ENCODE measurements at places on chromosomes 2 and 18.

DNA sequence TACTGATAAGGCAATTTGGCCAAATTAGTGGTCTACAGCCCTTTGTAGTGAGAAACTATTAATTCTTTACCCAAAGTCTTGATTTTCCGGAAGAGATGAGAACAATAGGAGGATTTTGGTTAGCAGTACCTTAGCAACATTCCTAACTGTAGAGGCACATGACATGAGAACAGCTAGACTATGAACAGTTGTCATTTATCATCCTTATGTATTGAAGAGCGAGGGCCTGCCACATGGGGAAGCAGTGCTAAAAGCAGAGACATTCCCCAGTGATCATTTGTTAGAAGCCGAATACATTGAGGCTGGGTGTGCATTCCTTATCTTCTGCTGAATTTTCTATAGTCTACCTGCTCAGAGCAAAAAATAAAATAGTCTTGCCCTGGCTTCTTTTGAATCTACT lies 65.2 kb downstream of the RBBP8 start:
- no peak for DNase-seq

DNA sequence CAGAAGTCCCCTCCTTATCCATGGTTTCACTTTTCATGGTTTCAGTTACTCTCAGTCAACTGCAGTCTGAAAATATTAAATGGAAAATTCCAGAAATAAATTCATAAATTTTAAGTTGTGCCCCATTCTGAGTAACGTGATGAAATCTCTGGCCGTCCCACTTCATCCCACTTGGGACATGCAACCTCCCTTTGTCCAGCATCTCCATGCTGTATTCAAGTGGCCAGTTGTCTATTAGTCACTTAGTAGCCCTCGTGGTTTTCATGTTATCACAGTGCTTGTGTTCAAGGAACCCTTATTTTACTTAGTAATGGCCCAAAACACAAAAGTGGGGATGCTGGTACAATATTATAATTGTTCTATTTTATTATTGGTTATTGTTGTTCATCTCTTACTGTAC lies 18.0 kb upstream of the DAPL1 start:
- DNase-seq = no peak

DNA sequence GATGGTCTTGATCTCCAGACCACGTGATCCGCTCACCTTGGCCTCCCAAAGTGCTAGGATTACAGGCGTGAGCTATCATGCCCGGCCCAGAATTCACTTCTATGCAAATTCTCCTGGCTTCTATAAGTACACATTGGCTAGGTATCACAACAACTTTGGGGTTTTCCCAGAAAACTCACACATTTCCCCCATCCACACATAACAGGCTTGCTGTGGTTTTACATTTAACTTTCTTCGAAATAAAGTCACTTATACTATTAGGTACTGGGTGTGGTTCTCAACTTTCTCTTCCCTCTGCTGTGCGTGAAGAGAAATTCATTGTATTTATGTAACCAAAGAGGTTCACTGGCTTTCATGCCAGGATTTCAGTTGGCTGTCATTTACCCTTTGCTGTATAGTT lies 439.4 kb upstream of the CWC22 start:
- DNase-seq = no peak

- DNase-seq = no peak
Observed at GRCh38 chr2:8489751-8490150, 192.1 kb upstream of the ID2 start.

GRCh38 chr2:207264310-207264709 lies 98.6 kb upstream of the KLF7 start:
- DNase-seq = no peak

DNA sequence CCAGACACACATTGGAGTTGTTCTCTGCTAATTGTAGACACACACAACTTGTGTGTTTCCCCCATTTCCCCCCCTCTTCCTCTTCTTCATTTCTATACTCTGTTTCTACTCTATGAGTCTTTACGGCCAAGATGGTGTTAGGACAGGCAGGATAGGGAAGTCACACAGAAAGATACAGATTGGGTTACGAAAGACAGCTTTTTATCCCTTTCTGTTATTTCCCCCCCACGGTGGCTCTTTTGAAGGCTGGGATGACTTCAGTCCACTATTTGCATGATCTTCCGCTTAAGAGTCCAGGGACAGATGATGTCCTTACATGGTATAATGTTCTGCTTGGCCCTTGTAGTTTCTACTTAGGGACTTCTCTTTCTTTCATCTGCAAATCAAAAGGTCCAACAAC lies 1.6 kb upstream of the EMILIN2 start:
- no peak for DNase-seq

DNA sequence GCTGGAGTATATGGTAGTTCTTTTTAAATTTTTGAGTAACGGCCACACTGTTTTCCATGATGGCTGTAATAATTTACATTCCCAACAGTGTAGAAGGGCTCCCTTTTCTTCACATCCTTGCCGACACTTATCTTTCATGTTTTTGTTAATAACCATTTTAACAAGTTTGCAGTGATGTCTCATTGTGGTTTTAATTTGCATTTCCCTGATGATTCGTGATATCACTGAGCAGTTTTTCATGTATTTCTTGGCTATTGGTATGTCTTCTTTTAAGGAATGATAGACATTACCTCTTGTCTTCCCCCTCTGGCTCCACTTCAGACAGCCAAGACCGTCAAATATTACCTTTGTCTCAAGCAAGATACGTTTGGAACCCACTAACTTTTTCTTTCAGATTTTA lies 371.1 kb upstream of the NRP2 start:
- DNase-seq = no peak

DNA sequence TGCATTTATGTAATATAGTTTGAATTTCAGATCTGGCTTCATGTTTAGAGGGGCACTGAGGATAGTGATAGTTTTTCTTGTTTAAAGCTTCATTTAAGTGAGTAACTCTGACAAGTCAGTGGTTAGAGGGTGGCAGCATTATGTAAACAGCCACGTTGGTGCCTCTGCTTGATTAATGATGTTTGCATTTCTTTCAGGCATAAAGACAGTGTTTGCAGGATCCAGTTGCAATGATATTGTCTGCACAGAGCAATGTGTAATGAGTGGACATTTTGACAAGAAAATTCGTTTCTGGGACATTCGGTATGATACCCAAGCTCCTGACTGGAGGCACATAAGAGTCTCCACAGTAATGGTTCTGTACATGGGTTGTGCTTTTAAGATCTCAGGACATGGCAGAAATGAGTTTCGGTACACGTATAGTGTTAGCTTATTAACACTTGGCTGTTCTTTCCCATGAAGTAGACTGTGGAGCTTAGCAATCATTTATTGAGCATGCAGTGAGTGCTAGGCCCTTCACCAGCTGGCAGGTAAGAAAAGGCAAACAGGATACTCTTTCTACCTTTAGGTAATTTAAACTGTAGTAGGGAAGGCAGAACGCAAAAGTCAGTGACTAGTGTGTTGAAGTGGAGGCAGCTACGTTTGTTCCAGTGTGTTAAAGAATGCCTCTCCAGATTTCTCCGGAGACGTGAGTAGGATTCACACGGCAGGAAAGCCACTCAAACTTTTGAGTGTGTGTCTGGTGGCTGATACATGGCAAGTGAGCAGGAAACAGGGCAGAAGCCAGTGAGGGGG lies 17.4 kb upstream of the SAG start:
- no peak for DNase-seq

DNA sequence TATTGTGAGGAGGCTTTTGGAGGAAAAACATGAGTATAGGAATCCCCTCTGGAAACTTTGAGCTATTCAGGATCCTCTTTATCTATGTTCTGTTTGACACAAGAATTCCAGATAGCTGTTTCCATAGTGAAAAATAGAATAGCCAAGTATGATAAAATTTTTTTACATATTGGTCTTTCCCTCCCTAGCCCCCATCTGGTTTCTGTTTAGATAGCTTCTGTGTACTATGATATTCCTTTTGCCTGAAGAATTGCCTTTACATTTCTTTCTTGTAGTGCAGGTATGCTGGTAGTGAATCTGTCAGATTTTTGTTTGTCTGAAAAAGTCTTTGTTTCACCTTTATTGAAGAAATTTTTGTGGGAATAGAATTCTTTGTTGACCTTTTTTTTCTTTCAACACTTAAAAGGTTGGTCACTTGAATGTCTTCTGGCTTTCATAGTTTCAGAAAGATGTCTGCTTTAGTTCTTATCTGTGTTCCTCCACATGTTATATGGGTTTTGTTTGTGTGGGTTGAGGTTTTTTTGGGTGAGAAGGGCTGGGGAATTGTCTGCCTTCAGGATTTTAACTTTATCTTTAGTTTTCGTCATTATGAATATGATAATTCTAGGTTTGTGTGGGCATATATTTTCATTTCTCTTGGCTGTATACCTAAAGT lies 29.9 kb upstream of the FBLN7 start:
- no peak for DNase-seq

- no peak for DNase-seq
Observed at GRCh38 chr2:45895241-45895861, 243.9 kb downstream of the PRKCE start.

GRCh38 chr2:128448331-128449225 lies 129.9 kb upstream of the HS6ST1 start:
- no peak for DNase-seq

- DNase-seq = no peak
Observed at GRCh38 chr2:165793779-165794535, at the start of gene GALNT3. GALNT3 (minus strand) TSS chr2:165794247; CDS start chr2:165770700, 23,547 bp downstream.

- DNase-seq = no peak
Observed at GRCh38 chr2:16187482-16187817, 247.1 kb downstream of the MYCN start.

GRCh38 chr2:101096619-101097142 lies 54.5 kb downstream of the TBC1D8 start:
- no peak for DNase-seq

DNA sequence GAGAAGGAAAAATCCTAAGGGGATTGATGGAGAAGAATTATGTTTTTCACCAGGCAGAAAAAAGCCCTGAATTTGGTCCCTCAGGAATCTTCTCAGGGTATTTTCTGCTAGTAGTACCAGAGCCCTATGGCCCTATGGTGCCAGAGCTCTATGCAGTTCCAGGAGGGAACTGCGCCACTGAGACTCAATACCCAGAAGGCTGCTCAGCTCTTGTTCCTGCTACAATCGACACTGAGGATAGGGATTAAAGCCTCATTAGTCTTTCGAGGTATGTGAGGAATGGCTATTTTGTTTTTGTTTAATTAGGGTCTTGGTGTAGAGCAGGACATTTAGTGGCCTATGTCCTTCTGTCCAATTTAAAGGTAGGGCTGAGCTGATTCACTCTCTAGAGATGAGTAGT lies 21.7 kb upstream of the PPP3R1 start:
- DNase-seq = no peak

GRCh38 chr2:37855283-37856041 lies 69.6 kb upstream of the RMDN2 start:
- no peak for DNase-seq

- DNase-seq = no peak
Observed at GRCh38 chr18:58991167-58991798, 126.6 kb downstream of the ZNF532 start.

- no peak for DNase-seq
Observed at GRCh38 chr2:11822746-11823451, 76.5 kb downstream of the LPIN1 start.

DNA sequence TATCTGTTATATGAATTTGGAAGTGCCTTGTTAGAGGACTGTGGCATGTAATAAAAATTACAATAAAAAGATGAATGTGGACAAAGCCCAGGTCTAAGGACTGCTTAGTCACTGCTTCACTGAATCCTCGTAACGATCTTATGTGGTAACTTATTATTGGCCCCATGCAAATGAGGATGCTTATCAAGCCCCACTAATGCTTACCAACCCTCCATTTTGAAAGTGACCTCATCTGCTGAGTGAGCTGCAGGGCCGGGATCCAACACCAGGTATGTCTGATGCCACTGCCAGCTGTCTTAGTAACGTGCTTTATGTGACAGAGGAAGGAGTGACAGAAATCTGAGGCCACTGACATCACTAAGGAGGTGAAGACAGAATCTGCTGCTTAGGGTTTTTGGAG lies 65.3 kb upstream of the CCDC85A start:
- no peak for DNase-seq

- DNase-seq = no peak
Observed at GRCh38 chr2:168097431-168097830, 150.0 kb downstream of the STK39 start.

DNA sequence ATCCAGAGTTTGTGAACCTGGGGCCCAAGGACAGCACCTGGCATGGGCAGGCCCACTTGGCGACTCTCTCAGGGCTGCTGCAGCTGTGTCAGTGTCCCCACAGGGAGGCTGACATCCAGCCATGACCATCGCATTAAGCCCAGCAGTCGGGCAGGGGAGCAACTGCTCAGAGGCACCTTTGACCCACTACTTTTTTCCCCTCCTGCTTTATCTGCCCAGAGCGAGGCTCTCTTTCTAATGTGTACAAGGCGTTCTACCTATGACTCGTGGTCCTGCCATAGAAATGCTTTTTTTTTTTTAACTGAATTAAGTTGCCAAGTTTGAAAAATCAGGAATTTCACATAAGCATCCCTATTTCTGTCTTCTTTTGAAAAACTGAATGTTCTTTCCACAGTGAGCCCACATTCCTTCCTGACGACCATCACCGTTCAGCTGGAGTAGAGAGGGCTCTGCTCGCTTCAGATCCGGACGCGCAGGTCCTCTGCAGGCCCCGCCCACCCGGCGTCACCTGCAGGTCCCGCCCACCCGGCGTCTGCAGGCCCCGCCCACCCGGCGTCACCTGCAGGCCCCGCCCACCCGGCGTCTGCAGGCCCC lies 403 bp upstream of the CLUL1 start:
- DNase-seq = no peak

DNA sequence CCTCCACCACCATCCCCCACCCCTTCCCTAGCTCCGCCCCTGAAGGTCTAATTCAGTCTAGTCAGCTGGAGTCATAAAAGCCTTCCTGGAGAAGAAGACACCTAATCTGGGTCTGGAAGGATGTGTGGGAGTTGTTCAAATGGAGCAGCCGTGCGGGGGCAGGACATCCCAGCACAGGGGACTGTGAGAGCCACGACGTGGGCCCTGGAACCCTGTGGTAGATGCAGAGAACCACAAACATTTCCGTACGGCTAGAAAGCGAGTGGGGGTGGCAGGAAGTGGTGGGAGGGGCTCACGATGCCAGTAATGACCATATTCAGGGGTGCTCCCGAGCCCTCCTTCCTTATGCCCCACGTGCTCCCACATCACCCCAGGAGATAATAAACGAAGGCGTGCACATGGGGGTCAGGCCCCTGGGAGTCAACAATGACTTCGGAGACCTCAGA lies 20.9 kb upstream of the COL6A3 start:
- peak; percentile 84 for DNase-seq

DNA sequence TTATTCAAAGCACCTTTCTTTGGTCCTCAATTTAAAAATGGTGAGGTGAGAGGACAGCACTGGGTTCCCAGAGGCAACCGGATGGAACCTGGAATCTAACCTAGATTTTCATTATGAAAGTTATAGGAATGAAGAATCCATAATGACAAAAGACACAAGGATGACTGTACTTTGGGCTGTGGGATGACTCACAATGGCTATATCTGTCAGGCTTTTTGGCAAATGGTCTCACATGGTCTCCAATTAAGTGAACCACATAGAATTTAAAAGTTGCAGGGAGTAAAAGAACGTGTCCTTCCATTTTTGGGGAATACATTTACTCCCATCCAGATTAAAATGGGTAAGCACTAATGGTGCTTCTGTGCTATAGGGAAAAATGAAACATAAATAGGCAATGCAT lies 31.8 kb upstream of the LYPD1 start:
- no peak for DNase-seq

- DNase-seq = no peak
Observed at GRCh38 chr2:211204456-211204855, 648.1 kb downstream of the CPS1 start.

Data from stimulated activated CD4-positive, alpha-beta T cell treated with anti-CD3 and anti-CD28 coated beads, Interleukin-2, amount 100 ng/mL, for 4 hours (primary cell).